ENCODE measurements at places on chromosomes 6 and 20.

GRCh38 chr6:81895511-81896185 is 143.2 kb upstream of the TENT5A start:
- DNase-seq = no peak

GRCh38 chr6:154611241-154611640 is 100.8 kb upstream of the CNKSR3 start:
- no peak for DNase-seq

DNA sequence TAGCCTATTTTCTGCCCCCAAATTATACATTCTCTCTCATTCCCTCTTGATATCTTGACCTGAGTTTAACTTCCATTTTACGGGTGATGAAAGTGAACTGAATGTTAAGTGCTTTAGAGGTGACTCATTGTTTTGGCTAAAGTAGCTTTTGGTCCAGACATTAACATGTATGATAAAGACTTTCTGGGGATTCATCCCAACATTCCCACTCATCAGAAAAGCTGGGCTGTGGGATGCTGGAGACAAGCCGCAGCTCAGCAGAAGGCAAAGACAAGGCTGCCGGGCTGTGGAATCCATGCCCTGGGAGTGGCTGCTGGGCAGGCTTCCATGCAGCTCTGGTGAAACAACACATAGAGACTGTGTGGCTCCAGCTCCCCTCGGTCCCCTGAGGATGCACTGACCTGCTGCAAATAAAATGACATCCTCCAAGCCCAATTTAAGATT is 89.9 kb upstream of the SYNDIG1 start:
- DNase-seq = no peak

GRCh38 chr6:165227644-165228329 is 81.6 kb downstream of the C6orf118 start:
- DNase-seq = no peak

DNA sequence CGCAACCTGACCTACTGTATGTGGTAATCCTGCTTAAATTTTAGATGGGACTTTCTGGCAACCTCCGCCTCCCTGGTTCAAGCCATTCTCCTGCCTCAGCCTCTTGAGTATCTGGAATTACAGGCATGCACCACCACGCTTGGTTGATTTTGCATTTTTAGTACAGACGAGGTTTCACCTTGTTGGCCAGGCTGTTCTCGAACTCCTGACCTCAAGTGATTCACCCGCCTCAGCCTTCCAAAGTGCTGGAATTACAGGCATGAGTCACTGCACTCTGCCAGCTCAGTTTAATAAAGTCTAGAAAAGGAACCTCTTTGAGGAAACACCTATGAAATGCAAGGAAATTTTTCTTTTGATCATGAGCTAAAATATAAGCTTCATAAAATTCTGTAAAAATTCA is 9.0 kb upstream of the PLCB4 start:
- no peak for DNase-seq

DNA sequence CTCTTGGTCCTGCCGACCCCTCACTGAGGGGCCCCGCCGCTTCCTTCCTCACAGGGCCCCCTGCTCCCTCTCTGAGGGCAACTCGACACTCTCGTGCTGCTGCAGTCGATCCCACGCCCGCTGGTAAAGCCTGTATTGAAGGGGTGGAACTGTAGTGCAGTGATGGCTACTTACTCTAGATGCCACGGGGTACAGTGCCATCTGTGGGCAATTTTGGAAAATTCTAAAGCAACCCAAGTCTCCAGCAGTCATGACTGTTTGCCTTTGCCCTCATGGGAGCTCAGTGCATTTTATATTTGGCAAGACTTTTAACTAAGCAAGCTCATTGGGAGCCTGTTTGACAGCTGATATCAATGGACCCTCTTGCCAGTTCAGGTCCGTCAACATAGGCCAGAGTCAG is 6.5 kb upstream of the C6orf136 start:
- no peak for DNase-seq

DNA sequence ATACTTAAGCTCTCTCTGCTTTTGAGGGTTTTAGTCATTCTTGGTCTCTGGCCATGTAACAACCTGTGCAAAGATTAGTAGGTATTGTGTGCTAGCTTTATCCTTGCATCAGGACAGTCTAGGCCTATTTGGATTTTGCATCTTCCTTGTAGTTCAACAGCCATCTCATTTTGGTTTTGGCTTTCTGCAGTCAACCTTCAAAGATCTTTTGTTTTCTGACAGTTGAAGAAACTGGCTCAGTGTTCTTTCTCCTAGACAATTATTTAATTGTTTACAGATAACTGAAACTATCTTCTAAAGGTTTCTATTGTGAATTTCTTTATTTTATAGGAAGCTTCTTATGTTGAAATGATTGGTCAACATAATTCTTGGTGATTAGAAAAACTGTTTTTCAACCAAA is 307.5 kb downstream of the CDKAL1 start:
- DNase-seq = no peak

GRCh38 chr6:6697620-6698019 is 109.1 kb downstream of the LY86 start:
- no peak for DNase-seq

- DNase-seq = no peak
Measured at GRCh38 chr6:121839896-121840295, 404.4 kb downstream of the GJA1 start.
